NCI-H69 (cell line): ENCODE measurements at places on chromosomes 3 and 15.

DNA sequence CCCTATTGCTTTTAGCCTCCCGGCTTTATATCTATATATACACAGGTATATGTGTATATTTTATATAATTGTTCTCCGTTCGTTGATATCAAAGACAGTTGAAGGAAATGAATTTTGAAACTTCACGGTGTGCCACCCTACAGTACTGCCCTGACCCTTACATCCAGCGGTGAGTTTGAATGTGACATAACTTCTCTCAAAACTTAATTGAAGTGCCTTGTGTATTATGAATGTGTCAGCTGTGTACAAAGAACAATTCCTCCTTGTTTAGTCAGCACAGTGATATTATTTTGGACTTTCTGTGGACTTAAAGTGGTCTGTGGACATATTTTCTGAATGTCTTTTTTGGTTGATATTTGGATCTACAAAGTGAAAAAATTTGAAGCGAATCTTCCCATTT lies 220 bp downstream of the TP63 start:
- no peak for DNase-seq

DNA sequence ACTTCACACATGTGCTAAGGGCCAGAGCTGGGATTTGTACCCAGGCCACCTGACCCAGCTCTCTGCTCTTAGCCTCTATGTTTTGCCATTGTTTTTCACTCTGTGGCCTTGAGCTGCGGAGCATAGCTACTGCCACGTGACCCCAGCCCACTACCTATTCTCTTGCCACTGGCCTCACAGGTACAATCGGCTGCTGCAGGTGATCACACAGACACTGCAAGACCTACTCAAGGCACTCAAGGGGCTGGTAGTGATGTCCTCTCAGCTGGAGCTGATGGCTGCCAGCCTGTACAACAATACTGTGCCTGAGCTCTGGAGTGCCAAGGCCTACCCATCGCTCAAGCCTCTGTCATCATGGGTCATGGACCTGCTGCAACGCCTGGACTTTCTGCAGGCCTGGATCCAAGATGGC lies 46.2 kb downstream of the SEMA3G start:
- DNase-seq: no peak

DNA sequence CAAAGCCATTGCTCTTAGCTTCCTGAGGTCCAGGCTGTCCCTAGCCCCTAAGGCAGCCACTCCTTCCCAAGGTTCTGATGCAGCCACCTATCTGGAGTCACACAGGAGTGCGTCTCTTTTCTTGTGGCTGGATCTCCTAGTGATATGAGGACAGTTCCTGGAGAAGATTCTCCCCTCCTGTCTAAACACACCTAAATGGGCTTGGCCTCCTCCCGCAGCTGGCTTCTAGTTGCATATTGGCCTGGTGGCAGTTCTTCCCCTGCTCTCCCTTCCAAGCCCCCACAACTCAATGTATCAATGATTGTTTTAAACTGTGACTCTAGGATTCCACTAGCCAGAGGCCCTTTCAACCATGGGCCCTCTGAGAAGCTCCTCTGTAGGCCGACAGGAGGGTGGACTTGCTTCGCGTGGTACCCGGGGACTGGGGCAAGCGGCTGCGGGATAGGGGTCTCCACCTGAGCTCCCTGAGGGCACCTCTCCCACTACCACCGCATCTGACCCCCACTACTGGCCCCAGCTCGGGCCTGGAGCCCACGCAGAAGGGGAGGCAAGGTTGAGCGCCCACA lies 1.4 kb downstream of the ITGA11 start:
- DNase-seq: no peak

DNA sequence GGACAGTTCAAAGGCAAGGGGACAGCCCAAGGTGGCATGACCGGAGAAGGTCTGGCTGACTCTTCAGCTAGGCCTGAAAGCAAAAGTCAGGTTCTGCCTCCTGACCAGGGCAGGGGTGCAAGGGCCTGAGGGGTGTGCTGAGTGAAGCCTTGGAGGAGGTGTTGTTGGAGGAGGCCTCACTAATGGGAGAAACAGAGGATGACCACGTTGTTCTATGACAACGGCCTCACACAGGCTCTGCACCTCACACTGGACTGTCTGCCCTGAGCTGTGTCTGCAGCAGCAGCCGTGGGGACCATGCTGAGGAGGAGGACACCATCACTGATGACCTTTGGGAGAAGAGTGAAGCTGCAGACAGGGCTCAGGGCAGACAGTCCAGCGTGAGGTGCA lies 116.9 kb upstream of the ABHD17C start:
- DNase-seq: no peak
